CD4-positive, alpha-beta T cell treated with Interleukin-6 at 100 ng/mL for 8 hours (primary cell): ENCODE measurements at places on chromosomes 3 and 15.

DNA sequence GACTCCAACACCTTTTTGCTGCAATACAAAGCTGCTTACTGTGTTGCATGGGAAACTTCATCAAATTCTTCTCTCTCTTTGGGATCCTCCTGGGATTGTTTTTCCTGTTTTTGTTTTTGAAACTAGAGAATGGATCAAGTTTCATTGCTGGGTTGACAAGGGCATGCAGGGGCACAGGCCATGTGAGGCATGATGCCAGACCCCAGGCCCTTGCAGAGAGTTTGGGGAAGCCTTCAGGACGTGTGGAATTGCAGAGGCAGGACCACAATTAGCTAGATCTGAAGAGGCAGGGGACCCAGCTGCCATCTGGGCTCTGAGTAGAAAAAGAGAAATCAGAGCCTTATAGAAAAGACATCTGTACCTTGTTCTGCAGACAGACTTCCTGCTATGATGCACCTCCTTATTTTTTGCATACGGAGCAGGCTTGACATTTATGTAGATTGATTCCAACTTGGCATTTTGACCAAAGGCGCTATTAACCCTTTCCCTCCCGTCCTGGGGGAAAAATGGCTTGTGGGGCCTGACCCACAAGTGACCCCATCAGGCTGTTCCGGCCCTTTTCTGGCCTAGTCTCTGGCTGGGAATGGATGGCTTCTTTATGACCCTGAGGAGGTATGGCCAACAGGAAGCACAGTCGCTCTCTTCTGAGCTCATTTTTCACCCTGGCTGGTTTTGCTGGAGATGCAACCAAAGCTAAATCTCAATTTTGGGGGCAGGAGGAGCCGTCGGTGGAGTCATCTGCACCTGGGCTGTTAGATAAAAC is 44.3 kb upstream of the CHRNB4 start:
- no peak for DNase-seq

DNA sequence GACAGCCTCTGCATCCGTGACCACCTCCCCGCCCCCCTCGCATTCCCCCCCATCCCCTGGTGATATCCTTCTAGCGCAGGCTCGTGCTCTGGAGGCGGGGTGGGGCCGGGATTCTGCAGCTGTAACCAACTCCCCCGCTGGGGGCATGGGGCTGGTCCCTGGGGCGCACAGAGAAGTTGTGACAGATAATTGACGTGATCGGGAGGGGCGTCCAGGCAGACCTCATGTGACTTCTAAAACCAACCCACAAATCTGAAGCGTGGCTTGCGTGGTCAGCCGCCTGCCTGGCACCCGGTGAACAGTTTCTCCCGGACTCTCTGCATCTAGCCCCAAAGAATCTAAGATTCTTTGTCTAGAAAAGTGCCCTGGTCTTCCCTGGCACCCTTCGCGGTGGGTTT is 100.6 kb upstream of the IGF1R start:
- no peak for DNase-seq

DNA sequence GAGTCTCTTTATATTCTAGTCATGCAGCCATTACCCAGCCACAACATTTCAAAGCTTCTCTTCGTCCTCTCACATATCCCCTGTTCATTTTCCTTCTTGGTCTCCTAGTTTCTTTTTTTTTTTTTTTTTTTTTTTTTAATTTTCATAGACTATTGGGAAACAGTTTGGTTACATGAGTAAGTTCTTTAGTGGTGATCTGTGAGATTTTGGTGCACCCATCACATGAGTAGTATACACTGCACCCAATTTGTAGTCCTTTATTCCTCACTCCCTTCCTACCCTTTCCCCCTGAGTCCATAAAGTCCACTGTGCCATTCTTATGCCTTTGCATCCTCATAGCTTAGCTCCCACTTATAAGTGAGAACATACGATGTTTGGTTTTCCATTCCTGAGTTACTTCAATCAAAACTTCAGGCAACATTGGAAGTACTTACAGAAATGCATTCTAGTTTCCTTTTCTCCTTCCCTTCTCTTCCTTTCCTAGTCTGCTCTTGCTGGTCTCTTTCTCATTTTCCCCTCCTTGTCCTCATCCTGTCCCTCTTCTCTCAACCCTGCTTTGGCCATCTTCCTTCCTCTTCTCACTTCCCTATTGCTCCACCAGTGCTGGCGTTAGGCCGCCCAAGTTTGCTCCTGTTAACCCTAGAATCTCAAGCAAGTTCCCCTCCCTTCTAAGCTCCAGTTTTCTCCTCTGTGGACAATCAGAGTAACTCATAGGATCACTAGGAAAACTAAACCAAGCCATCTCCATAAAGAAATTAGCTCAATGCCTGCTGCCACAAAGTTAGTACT is 4.8 kb downstream of the ATP8B4 start:
- DNase-seq, result no peak

GRCh38 chr3:183437061-183437460 is 8.6 kb upstream of the MCF2L2 start:
- DNase-seq, result no peak

- DNase-seq, result no peak
Observed at GRCh38 chr3:189622629-189623028, 8.6 kb upstream of the TP63 start.
